ENCODE measurements at places on chromosomes 1 and 21. TPM values are rescaled to one million over a fixed set of nuclear protein-coding genes. Genes with fewer than 3 reads are reported as not detected.

Gene SHC1
- total RNA-seq = 199 TPM

DNA sequence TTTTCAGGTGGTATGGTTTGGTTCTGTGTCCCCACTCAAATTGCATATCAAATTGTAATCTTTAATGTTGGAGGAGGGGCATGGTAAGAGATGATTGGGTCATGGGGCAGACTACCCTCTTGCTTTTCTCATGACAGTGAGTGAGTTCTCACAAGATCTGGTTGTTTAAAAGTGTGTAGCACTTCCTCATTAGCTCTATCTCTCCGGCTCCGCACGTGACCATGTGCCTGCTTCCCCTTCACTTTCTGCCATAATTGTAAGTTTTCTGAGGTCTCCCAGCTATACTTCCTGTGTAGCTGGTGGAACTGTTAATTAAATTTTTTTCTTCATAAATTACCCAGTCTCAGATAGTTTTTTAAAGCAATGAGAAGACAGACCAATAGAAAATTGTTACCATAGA is 843.2 kb downstream of the AMY1C start:
- no peak for DNase-seq

DNA sequence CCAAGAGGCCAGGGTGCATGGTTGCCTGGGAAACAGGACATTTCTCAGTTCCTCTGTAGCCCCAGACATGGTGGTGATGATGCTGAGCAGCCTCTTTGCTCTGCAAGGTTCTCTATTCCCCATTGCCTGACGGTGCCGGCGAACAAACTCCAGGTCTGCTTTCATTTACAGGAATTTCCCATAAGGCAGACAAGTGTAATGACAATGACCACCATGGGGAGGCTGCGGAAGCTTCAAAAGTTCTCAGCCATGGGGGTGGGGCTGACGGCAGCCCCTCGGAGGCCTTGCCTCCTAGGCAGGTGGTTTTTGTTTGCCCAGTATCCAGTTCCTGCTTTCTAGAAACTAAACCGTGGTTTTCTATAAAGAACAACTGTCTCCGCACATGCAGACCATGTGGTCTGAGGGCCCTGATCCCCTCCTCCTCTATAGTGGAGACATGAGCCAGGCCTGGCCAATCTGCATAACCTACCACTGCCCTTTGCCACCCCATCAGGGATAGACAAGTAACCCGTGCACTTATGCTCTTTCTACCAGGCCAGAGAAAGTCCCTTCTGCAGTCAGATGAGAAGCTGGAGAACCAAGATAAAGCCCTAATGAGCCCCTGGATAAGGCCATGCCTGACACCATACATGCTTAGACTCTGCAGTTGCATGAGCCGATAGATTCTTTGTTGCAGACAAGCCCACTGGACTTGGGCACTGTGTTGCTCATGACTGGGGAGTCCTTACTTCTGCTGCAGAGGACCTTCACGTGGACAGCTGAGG is 54.1 kb downstream of the LDLRAD2 start:
- no peak for DNase-seq

- DNase-seq = no peak
Observed at GRCh38 chr1:225445639-225446594, 18.1 kb upstream of the LBR start.

GRCh38 chr1:67646145-67647035 is 38.6 kb upstream of the GADD45A start:
- no peak for DNase-seq

GRCh38 chr1:43890815-43891214 is 42.8 kb upstream of the ARTN start:
- DNase-seq = no peak
